ENCODE measurements at places on chromosomes 2 and 18.

GRCh38 chr18:39801848-39802247 lies 2153.2 kb upstream of the PIK3C3 start:
- ATAC-seq, result no peak

DNA sequence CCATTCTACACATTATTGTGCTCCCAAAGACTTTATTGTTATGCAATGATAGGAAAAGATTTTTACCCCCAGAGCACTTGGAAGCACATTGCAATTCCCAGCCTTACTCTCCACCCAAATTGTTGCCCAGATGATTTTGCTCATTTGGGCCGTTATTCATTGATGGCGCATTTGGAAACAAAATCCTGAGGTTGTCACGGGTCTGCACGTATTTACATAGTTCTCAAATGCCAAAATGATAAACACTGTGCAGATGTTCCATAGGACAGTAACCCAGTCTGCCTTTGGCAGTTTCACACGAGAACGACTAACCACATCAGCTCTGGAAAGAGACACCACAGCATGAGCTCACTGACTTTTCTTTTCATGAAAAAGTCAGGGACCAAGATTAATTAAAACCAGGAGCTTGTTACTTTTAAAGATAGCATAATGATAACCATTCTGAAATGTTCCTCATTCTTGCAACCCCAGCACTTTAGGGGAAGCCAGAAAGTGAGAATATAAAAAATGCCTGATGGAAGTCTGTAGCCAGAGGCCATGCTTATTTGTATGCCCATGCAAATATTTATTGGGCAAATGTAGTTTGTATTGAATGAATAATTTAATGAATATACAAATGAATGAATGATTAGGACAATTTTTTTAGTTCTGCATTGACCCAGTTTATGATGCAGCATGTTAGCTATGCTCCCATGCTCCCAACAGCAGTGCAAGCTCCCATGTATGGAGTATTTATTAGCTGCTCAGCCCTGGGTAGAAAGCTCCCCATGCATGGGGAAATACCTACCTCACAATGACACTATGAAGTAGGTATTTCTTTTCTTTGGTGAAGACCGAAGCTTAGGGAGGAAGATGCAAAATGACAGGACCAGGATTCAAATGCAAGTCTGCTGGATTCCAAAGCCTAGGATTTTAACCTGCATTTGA lies 84.6 kb downstream of the MAIP1 start:
- ATAC-seq, result peak; percentile 42

GRCh38 chr2:186533717-186534116 lies 47.7 kb downstream of the ZC3H15 start:
- ATAC-seq, result no peak

DNA sequence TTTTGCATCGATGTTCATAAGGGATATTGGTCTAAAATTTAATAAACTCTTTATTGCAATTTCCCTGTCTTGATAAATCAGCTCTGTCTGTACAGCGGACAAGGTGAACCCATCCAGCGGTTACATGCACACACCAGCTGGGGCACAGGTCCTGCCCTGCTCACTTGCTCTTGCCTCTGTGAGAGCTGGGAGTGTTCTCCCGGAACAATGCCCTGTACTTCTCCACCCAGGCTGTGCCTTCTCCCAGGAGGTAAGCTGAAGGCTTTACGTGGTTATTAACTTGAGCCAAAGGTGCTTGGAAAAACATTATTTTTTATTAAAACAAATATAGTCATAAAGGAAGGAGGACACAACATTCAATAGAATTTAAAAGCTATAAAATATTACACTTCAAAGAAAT lies 117.6 kb downstream of the ALPK2 start:
- no peak for ATAC-seq

- no peak for ATAC-seq
These were observed 116.1 kb downstream of the TWIST2 start for GRCh38 chr2:238963971-238964328.

DNA sequence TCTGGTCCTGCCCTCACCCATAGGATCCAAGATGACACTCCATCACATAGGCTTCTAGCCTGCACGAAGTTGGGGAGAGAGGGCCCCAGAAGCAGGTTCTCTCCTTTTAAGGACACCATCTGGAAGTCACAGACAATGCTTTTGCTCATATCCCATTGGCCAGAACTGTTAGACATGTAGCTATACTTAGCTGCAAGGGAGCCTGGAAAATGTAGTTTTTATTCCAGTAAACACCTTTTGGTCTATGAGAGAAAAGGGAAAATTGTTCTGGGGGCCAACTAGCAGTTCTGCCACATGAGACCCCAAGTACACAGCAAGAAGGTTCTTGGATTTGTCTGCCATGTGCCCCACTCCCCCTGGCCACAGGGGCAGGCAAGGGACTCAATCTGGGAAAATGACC lies 206.1 kb downstream of the ZFP36L2 start:
- no peak for ATAC-seq

- ATAC-seq, result no peak
These were observed 3.9 kb downstream of the ERICH2 start for GRCh38 chr2:170774074-170774473.

- ATAC-seq, result no peak
These were observed 756 bp downstream of the ADCYAP1 start for GRCh38 chr18:905307-905947.

- no peak for ATAC-seq
These were observed 107.5 kb downstream of the MSTN start for GRCh38 chr2:189954989-189955388.

GRCh38 chr18:48540251-48541025 lies 1.6 kb downstream of the CTIF start:
- peak; percentile 53 for ATAC-seq

DNA sequence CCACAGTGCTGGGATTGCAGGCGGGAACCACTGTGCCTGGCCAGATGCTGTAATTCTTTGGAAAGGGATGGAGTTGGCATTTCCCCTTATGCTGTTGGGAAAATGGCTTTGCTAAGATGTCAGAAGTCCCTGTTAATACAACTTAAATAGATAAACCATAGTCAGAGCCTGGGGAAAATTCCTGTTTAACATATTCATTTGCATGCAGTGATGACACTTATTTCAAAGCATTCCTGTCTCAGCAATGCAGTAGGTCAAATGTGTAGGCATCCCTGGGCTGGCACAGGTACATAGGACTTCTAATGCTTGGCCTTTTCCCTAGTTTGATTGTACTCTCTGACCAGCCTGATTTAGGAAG lies 38.6 kb downstream of the RAMP1 start:
- no peak for ATAC-seq

DNA sequence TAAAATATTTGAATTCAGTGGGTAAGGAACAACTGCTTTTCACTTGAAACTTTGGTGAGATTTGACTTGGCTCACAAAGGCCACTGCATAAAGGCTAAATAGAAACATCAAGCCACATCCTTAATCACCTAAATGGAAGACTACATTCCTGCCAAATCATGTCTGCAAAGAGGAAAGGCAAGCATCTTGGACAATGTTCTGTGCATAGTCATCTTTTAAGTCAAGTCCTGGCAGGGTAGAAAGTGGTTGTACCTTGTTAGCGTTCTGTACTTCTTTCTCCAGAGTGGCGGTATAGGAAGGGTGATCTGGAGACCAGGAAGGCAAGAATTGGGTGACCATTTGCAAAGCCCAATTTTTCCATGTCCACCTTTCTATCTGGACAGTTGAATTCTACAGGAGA lies 121.4 kb upstream of the SLC14A2 start:
- no peak for ATAC-seq

- no peak for ATAC-seq
These were observed 352.4 kb downstream of the ZNF516 start for GRCh38 chr18:76142611-76143010.

- ATAC-seq, result no peak
These were observed 156.6 kb upstream of the NOSTRIN start for GRCh38 chr2:168645696-168646338.

DNA sequence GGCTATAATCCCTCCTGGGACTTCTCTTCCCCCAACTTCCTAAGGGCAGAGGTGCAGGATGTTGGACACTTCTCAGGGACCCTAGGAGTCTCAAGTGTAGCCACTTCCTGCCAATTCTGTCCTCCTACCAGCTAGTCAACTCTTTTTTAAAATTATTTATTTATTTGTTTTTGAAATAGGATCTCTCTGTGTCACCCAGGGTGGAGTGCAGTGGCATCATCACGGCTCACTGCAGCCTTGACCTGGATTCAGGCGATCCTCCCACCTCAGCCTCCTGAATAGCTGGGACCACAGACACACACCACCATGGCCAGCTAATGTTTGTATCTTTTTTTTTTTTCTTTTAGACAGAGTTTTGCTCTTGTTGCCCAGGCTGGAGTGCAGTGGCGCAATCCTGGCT lies 11.5 kb downstream of the SFTPB start:
- no peak for ATAC-seq

GRCh38 chr2:176291809-176292283 lies 22.6 kb downstream of the MTX2 start:
- peak; percentile 39 for ATAC-seq

DNA sequence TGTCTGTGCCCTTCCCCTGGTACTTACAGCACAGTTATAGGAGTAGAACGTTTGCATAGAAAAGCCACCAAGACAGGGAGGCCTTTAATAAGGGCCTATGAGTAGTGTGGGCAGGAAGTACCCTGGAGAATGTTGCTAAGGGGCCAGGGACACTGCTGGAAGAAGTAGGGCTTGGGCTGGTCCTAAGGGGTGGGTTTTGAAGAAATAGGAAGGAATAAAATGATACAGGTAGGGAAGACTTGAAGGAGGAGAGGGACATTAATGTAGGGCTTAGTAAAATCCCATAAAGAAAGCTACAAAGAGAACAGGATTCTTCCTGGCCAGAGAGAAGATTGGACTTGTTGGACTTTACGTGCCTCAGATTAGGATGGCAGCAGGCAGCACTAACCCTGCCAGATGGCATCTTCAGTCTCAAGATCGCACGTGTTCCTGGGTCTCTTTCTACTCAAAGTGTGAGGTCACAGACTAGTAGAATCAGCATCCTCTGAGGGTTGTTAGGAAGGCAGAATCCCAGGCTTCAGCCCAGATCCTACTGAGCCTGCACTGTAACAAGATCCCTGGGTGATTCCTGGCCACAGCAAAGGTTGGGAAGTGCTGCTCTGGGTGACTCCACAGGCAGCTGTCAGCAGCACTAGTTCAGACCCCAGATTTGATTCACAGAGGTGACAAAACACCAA lies 39.2 kb downstream of the EPAS1 start:
- peak; percentile 42 for ATAC-seq

DNA sequence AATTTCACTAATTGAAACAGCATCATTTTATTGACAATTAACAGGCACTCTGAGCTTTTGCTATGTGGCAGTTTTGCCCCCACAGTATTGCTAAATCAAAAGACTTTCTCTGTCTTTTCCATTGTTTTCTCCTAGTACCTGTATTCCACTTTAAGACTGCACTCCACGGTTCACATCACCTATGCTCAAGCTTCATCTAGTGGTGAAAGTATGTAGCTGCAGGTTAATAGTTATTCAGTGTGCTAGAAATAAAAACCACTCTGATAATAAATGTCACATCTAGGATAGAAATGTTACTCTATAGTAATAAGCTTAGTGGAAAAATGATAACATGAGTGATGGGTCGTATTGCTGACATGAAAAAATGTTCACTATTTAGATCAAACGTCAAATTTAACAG lies 24.6 kb downstream of the ARL6IP6 start:
- ATAC-seq, result peak; percentile 82

DNA sequence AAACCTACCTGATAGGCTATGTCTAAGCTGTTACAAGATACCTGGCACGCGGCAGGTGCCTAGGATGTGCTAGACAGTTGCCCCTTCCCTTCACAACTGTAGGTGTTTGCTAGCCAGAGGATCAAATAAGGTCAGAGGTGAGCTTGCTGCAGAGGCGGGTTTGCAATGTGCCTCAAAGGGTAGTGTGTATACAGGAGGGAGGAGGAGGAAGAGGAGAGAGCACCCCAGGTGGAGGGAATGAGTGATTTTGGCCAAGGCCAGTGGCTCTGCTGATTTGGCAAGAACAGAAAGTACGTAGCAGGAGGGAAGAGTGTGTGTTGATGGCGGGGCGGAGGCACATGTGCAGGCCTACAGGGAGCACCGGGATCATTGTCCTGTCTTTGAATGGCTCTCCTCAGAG lies 236.5 kb downstream of the HAUS1 start:
- no peak for ATAC-seq

DNA sequence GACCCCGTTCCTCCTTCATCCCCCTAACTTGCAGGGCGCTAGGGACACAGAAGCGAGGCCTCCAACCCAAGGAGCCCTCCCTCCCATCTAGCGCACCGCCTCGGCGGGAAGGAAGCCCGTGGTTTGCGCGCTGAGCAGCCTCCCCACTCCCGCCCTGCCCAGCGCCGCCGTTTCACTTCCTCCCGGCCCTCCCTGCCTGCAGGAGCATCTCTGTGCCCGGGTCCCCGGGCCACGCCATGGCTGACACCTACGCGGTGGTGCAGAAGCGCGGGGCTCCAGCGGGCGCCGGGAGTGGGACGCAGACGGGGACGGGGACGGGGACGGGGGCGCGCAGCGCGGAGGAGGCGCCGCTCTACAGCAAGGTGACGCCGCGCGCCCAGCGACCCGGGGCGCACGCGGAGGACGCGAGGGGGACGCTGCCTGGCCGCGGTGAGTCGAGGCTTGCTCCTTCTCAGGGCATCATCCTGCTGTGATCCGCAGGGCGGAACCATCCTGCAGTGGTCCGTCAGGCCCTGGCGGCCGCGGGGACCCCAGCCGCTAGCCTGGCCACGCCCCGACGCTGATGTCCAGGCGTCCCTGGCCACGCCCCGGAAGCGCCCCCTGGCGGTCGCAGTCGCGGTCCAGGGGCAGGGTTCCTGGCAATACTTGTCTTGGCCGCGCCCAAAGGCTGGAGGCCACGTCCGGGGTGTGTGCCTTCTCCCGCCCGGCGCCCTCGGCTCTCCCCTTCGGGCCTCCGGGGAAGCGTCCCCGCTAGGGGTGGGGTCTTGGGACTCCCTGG lies 16.4 kb downstream of the PTPN18 start:
- peak; percentile 96 for ATAC-seq

GRCh38 chr2:80303909-80304837 lies at the start of gene LRRTM1:
Gene LRRTM1, minus strand, starts transcription at chr2:80304752. Its CDS starts 933 bp downstream, at chr2:80303819.
- ATAC-seq, result peak; percentile 77

DNA sequence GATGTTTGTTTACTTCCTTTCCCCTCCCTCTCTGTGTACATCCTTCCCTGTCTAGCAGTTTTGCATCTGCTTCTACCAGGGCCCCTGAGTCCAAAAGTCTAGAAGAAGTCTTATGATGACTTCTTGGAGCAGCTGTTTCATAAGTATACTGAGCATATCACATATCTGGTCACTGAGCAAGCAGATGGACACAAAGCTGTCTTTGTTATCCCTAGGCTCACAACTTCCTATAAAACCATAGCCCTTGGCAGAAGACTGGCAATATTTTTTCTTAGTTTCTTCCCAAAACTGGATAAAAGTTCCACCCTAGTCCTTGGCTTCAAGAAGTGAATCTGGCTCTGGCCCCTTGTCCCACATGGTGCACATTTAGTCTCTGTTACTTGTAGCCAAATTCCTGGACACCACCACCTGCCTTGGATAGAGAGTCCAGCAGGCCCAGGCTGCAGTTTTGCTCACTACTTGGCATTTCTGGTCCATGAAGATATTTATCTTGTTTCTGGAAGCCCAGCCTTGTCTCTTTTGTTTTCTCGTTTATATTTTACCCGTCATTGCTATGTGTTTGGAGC lies 22.5 kb downstream of the THOC1 start:
- ATAC-seq, result no peak

DNA sequence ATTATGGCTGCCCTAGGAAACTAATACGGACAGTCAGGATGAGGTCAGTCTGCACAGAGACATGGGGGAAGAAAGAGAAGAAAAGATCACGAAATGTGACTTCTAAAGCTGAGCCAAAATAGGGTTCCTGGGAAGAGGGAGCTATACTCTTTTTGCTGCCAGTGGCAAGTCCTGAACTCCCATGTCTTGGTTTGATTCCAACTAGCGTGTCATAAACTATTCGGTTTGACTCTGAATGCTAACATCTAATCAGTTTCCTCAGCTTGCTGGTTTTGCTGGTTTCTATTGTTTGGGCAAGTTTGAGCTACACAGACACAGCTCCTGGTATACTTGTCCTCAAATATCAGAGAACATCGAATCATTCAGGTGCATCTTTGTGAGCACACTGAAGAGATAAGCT lies 80.5 kb upstream of the CYP1B1 start:
- no peak for ATAC-seq
